Glutamatergic neuron (in vitro differentiated cells): ENCODE measurements at places on chromosomes 3 and 15. TPM values are rescaled to one million over a fixed set of nuclear protein-coding genes. Genes with fewer than 3 reads are reported as not detected.

DNA sequence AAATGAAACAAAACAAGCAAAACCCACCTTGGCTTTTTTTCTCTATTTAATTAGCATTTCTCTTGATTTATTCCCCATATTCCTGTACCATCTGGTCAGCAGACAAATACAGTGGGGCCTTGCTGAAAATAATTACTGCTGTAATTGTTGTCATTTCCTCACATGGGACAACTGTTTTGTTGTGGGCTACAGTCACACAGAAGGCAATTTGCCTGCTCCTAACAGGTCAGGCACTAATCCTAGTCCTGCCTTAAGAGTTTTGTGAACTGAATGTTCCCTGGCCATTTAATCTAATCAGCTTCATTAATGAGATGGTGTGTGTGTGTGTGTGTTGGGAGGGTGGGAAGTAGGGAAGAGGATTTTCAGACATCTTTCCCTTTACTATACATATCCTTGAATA is 11.6 kb downstream of the TRPC1 start:
- H3K36me3 ChIP-seq, result no peaks in the 10 kb centered on the region
- no peak overlapping the region for H3K4me3 ChIP-seq
- DNase-seq, result no peak
- no peaks in the 10 kb centered on the region for H3K27me3 ChIP-seq
- H3K4me1 ChIP-seq, result peaks cover 11% of the 10 kb centered on the region

- no peak for DNase-seq
- H3K36me3 ChIP-seq, result no peaks in the 10 kb centered on the region
- H3K27me3 ChIP-seq, result no peaks in the 10 kb centered on the region
These were observed 237.2 kb upstream of the ADAMTS9 start for GRCh38 chr3:64924961-64925360.

- H3K4me1 ChIP-seq, result no peaks in the 10 kb centered on the region
- no peaks in the 10 kb centered on the region for H3K27me3 ChIP-seq
- no peak overlapping the region for H3K4me3 ChIP-seq
- H3K36me3 ChIP-seq, result no peaks in the 10 kb centered on the region
- H3K27ac ChIP-seq, result no peak overlapping the region
These were observed 248.8 kb upstream of the AZI2 start for GRCh38 chr3:28597452-28597851.

GRCh38 chr3:13200946-13201345 is 127.7 kb upstream of the IQSEC1 start:
- no peaks in the 10 kb centered on the region for H3K36me3 ChIP-seq
- H3K4me3 ChIP-seq, result no peak overlapping the region
- DNase-seq, result peak; percentile 52
- H3K27me3 ChIP-seq, result peaks cover 2% of the 10 kb centered on the region

DNA sequence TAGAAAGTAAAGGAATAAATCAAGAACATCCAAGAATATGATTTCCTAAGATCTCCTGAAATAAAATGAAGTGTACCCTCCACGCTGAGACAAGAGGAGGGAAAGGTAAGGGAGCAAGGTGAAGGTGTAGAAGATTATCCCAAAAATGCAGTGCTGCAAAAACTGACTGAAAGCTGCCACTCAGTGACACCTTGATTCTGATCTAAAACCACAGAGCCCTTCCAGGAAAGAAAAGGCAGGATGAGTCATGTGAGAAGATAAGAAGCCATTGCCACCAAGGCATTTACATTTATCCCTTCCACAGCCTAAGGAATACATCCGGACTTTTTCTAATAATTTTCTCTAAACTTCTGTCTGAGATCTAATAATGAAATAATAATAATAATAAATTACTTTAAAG is 49.9 kb downstream of the IGSF11 start:
- peaks cover 38% of the 10 kb centered on the region for H3K4me1 ChIP-seq
- H3K27me3 ChIP-seq, result no peaks in the 10 kb centered on the region
- no peak for DNase-seq
- H3K36me3 ChIP-seq, result no peaks in the 10 kb centered on the region
- no peak overlapping the region for H3K27ac ChIP-seq
- no peak overlapping the region for H3K4me3 ChIP-seq

GRCh38 chr3:195204360-195205163 is 66.4 kb downstream of the XXYLT1 start:
- peaks cover 30% of the 10 kb centered on the region for H3K4me1 ChIP-seq
- H3K36me3 ChIP-seq, result no peaks in the 10 kb centered on the region
- H3K27me3 ChIP-seq, result peaks cover 8% of the 10 kb centered on the region
- H3K27ac ChIP-seq, result peak overlapping the region; percentile 48

- no peak overlapping the region for H3K27ac ChIP-seq
- H3K27me3 ChIP-seq, result peaks cover 5% of the 10 kb centered on the region
- no peaks in the 10 kb centered on the region for H3K4me1 ChIP-seq
These were observed 23.8 kb upstream of the SH3BP5 start for GRCh38 chr3:15356176-15356575.

DNA sequence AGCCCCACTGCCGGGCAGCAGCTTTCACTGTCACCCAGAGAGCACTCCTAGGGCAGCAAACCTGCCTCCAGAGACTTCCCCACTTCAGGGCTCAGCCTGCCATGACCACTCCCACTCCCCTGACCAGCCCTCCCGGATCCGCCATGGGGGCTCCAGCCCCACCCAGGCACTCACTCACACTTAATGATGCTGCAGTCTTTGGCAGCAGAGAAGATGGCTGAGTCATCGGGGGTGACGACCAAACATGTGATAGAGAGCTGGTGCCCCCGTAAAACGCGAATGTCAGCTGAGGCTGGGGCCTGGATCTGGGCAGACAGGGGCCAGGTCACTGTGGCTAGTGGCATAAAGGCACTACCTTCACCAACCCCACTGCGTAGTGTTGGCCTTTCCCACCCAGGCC is 4.7 kb downstream of the RRP9 start:
- H3K36me3 ChIP-seq, result no peaks in the 10 kb centered on the region
- H3K27me3 ChIP-seq, result peaks cover 8% of the 10 kb centered on the region
- no peak overlapping the region for H3K4me3 ChIP-seq
- DNase-seq, result no peak
- H3K27ac ChIP-seq, result no peak overlapping the region
- H3K4me1 ChIP-seq, result peaks cover 6% of the 10 kb centered on the region

DNA sequence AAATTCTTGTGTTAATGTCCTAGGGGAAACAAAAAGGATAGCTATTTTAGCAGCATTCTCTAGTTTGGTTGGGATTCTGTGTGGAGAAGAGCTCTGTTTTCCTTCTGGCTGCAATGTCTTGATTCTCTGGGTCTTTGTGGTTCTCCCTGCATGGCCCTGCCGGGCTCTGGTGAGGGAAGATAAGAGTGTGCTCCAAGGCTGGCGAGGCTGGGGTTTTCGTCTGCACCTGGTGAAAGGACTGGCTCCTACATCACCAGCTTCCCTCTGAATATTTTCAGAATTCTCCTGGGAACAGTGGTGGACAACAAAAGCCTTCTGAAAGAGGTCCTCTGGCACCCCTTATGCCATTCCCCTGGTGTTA is 38.1 kb upstream of the SFMBT1 start:
- H3K4me1 ChIP-seq, result peaks cover 8% of the 10 kb centered on the region
- no peak overlapping the region for H3K27ac ChIP-seq
- no peak for DNase-seq
- peaks cover 3% of the 10 kb centered on the region for H3K27me3 ChIP-seq
- no peak overlapping the region for H3K4me3 ChIP-seq

- DNase-seq, result peak; percentile 92
- peaks cover 5% of the 10 kb centered on the region for H3K27me3 ChIP-seq
- no peak overlapping the region for H3K27ac ChIP-seq
- H3K36me3 ChIP-seq, result no peaks in the 10 kb centered on the region
These were observed 14.8 kb upstream of the CYP11A1 start for GRCh38 chr15:74382004-74382816.

DNA sequence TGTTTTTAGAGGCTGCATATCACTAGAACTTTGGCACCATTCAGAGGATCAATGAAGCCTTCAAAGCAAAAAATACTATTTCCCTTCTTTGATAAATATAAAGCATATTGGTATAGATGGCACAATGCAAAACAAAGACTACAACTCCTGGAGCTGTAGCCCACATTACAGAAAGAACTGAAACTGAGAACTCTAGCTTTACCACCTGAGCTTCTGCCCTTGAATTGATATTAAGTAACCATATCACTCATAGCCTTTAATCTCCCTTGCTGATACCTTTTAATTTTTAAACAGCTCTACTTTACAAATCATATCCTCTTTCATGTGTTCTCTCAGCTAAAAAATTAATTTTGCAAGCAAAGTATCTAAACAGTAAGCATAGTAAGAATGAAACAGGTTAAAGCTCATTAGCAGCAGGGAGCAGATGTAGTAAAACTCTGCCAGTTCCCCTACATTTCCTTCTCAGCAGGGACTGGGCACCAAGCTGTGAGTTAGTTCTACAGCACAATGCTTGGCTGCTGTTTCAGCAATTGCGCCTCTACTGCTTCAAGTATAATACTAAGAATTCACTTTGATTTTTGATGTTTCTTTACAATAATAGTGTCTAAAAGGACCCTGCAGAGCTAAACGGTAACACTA is 97.9 kb upstream of the NANOGP8 start:
- peaks cover 2% of the 10 kb centered on the region for H3K4me1 ChIP-seq
- H3K27ac ChIP-seq, result no peak overlapping the region
- H3K4me3 ChIP-seq, result no peak overlapping the region
- no peak for DNase-seq

GRCh38 chr3:101478980-101479379 is 34.0 kb downstream of the SENP7 start:
- H3K36me3 ChIP-seq, result peaks cover 15% of the 10 kb centered on the region
- H3K4me1 ChIP-seq, result peaks cover 9% of the 10 kb centered on the region
- H3K27ac ChIP-seq, result no peak overlapping the region
- H3K4me3 ChIP-seq, result no peak overlapping the region
- peaks cover under 1% of the 10 kb centered on the region for H3K27me3 ChIP-seq

- no peaks in the 10 kb centered on the region for H3K36me3 ChIP-seq
- peaks cover 14% of the 10 kb centered on the region for H3K27me3 ChIP-seq
- H3K4me3 ChIP-seq, result no peak overlapping the region
- H3K27ac ChIP-seq, result no peak overlapping the region
- no peak for DNase-seq
- H3K4me1 ChIP-seq, result no peaks in the 10 kb centered on the region
These were observed 34.6 kb upstream of the APEH start for GRCh38 chr3:49639551-49639950.

DNA sequence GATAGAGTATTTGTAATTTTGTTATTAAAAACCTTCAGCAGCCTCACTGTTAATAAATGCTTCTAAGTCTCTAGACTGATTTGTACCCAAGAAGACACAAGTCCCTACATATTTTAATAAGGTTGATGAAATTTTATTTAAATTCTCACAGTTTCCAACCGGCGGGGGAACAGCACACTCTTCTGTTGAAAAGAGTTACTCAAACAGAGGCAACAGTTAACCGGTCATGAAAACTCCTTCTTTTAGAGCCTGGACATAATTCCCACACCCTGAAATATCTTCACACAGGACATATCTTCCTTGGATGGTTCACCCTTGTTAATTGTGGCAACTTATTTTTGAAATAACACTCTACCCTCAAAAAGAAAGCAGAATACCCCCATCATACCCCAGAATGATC is 278.8 kb downstream of the FOXP1 start:
- peaks cover 60% of the 10 kb centered on the region for H3K4me1 ChIP-seq
- no peak for DNase-seq
- H3K36me3 ChIP-seq, result no peaks in the 10 kb centered on the region
- peak overlapping the region; percentile 80 for H3K4me3 ChIP-seq
- H3K27me3 ChIP-seq, result peaks cover 2% of the 10 kb centered on the region

DNA sequence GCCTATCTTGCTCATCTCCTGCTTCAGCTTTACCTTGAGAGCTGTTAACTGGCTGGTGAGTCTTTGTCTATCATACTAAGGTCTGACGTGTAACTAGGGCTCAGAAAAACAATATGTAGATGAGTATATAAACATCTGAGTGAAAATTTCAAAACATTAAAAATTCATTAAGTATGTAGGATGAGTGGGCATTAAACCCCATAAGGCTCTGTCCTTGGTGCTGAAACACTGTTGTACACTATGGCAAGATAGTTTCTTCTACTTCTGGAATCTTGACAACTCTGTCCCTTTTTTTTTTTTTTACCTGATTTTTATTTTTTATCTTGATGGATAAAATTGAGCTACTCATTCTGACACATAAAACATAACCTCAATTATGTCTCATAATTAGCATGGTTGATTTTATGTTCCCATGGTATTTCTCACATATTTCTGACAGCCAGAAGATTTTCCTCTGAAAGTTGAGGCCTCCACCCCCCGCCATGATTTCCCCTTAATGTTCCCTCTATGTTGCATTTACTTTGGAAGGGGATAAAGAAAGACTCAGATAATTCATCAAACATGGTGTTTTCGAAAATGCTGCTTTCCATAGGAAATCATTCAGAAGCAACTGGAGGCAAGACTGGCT is 54.3 kb downstream of the DGKG start:
- DNase-seq, result no peak
- no peak overlapping the region for H3K4me3 ChIP-seq
- no peak overlapping the region for H3K27ac ChIP-seq
- H3K27me3 ChIP-seq, result no peaks in the 10 kb centered on the region
- H3K4me1 ChIP-seq, result peaks cover 19% of the 10 kb centered on the region

GRCh38 chr3:24981924-24982323 is 446.1 kb upstream of the RARB start:
- DNase-seq, result no peak
- no peak overlapping the region for H3K4me3 ChIP-seq
- peaks cover 17% of the 10 kb centered on the region for H3K4me1 ChIP-seq

GRCh38 chr3:107201146-107201545 is 176.1 kb upstream of the CCDC54 start:
- H3K36me3 ChIP-seq, result no peaks in the 10 kb centered on the region
- no peaks in the 10 kb centered on the region for H3K27me3 ChIP-seq
- no peak overlapping the region for H3K4me3 ChIP-seq
- DNase-seq, result no peak
- H3K4me1 ChIP-seq, result peaks cover 9% of the 10 kb centered on the region

DNA sequence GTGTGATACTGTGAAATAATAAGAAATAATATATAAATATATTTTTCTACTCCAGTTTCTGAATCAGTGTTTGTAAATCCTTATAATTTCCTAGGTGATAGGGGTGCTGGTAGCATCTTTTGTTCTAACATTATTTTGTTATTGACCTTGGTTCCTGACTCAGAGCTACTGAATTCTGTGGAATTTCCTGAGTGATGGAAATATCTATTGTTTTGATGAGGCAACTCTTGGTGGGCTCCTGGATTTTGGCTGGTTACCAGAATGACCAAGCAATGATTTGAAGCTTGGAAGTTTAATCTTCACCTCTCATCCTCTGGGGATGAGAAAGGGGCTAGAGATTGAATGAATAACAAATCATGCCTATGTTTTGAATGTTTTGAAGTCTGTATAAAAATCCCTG is 377.3 kb downstream of the LPP start:
- no peaks in the 10 kb centered on the region for H3K4me1 ChIP-seq
- no peak for DNase-seq
- no peak overlapping the region for H3K27ac ChIP-seq
- H3K4me3 ChIP-seq, result no peak overlapping the region
- H3K27me3 ChIP-seq, result no peaks in the 10 kb centered on the region
- H3K36me3 ChIP-seq, result no peaks in the 10 kb centered on the region

- no peak overlapping the region for H3K27ac ChIP-seq
- peaks cover 15% of the 10 kb centered on the region for H3K36me3 ChIP-seq
- peaks cover 1% of the 10 kb centered on the region for H3K27me3 ChIP-seq
- no peaks in the 10 kb centered on the region for H3K4me1 ChIP-seq
These were observed 15.4 kb upstream of the CX3CR1 start for GRCh38 chr3:39295184-39295775.

- H3K27ac ChIP-seq, result no peak overlapping the region
- H3K36me3 ChIP-seq, result no peaks in the 10 kb centered on the region
- DNase-seq, result no peak
- no peak overlapping the region for H3K4me3 ChIP-seq
- H3K4me1 ChIP-seq, result peaks cover 20% of the 10 kb centered on the region
These were observed 96.2 kb upstream of the PLCL2 start for GRCh38 chr3:16788440-16789056.

ROPN1 gene
- not detected for total RNA-seq

ZNF620 gene
- total RNA-seq, result 18.6 TPM

TMEM266 gene
- total RNA-seq, result 1.3 TPM

C3orf49 gene
- not detected for total RNA-seq

LRRC2 gene
- total RNA-seq, result not detected

SYNPR gene
- 6.1 TPM for total RNA-seq

CCDC80 gene
- total RNA-seq, result 0.86 TPM

NPAP1 gene
- total RNA-seq, result 0.07 TPM

GRIP2 gene
- total RNA-seq, result 0.34 TPM

C2CD4B gene
- total RNA-seq, result not detected

TMCO5A gene
- not detected for total RNA-seq
